ENCODE measurements at places on chromosomes 11 and 22.

DNA sequence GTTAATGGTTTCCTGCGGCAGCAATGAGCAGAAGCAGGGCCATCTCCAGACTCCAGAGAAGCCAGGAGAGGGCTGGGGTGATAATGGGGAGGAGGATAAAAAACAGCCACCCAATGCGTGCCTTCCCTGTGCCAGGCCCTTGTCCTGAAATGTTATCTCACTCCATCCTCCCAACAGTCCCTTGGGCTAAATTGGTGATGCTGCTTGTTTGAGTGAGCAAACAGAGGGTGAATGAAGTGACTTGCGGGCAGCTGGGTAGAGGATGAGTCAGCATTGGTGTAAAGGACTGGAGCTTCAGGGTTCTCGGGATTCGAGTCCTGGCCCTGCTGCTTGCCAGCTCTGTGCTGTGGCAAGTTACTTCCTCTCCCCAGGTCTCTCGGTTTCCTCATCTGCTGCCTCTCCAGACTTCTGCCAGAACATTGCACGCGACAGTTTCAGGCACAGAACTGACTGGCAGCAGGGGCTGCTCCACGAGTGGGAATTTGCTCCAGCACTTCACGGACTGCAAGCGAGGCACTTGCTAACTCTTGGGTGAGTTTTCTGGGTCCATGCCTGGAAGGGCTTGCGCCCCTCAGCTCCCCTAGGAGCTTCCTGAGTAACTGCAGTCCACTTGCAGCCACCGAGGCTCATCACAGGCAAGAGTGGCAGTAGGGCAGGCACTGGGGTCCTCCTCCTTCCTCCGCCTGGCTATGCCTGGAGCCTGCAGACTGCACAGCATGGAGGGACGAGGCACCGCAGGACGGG, at the start of gene P2RY6:
Gene P2RY6 (plus strand): TSS at position 403 of the 744 bp plus-strand sequence. CDS start 24,181 bp downstream, outside the sequence.
- DNase-seq = peak; percentile 88

- DNase-seq = no peak
These were observed 10.0 kb downstream of the TMEM132A start for GRCh38 chr11:60934124-60934789.

DNA sequence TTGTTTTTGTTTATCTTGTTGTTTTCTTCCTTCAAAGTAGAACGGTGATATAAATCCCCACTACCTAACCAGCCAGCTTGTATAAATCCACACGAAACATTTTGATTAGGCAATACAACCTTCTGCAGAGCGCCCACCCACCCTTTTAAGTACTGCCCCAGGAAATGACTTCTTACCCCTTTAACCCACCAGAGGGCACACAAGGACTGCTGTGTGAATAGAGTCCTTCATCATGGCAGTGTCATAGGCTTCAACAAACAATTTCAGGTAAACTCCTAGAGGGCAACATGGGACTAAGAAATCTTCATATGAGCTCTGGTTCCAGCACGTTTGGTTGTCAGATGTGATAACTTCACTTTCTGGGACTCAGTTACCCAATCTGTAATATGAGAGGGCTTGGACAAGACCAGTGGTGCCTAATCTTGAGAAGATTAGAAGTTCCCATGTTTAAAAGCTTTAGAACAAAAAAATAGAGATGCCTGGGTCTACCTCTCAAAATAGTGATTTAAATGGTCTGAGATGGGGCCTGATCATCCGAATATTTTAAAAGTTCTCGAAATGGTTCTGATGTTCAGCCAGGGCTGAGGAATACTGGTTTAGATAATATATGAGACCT, 56.1 kb downstream of the PIWIL4 start:
- DNase-seq = peak; percentile 92

GRCh38 chr11:16262645-16262955, 93.7 kb downstream of the SOX6 start:
- DNase-seq = no peak

GRCh38 chr11:93844568-93844967, 5.8 kb downstream of the VSTM5 start:
- peak; percentile 41 for DNase-seq
